ENCODE measurements at places on chromosomes 7 and 10.

- DNase-seq, result no peak
Measured at GRCh38 chr7:79828866-79829265, 305.8 kb upstream of the GNAI1 start.

DNA sequence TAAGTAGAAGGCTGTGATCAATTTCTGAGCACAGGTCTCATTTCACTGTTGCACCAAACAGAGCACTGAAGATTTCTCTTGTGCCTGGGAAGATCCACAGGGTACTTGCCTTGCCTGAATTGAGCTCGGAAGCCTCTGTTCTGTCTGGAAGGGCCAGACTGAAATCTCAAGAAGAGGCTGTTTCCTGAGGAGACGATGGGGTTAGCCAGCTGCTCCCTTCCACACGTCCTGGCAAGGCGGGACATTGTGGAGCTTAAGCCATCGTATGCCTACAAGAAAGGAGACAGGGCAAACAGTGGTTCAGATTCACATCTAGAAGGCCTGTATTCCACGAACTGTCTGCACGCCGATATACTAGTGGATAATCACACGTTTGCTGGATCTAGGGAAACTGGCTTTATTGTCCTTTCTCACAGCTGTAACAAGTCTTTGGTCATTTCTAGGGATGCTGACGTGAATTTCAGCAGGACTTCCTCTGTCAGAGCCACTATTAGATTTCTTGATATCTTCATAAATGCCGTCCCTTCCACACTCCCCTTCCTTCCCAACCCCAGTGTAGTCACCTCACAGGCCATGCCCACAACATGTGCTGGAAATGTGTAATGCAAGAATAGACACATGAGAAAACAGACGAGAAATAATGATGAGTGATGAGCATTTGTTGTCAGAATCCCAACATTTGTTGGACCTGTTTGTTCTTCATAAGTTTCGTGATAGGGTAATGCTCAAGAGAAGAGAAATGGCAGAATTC lies 137.2 kb upstream of the RSU1 start:
- DNase-seq, result no peak

GRCh38 chr7:158472596-158472995 lies 115.0 kb downstream of the PTPRN2 start:
- no peak for DNase-seq

DNA sequence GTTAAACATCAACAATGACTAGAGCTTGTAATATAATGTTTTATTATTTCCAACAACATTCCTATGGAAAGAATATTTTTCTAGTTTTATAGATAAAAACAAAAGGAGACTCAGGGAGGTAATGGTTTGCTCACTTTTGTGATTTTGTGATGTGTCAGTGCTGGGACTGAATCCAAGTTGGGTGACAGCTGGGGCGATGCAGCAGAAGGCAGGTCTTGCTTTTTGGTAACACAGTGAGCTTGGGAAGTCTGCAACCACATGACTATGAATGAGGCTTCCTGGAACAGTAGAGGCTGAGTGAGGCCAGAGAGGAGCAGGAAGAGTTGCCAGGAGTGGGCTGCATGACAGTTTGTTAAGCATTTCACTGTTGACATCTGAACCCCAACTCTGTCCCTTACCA lies 4.9 kb upstream of the YKT6 start:
- DNase-seq, result no peak

DNA sequence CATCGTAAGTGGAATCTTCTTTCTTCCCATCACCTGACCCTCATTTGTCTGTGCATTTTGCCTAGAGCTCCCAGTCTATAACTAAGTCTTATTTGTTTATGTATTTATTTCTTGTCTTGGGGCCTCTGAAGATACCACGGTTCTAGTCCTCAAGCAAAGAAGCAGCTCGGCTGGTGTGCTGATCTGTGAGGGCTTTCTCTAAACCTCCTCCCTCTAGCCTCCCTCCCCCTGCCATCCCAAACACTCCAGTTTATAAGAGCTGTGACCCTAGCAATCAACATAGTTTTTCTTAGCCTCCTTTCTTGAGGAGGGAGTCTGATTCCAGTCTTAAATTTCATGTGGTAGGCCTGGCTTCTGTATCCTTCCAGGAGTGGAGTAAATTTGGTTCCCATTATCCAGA lies 15.7 kb upstream of the NDUFA5 start:
- no peak for DNase-seq

DNA sequence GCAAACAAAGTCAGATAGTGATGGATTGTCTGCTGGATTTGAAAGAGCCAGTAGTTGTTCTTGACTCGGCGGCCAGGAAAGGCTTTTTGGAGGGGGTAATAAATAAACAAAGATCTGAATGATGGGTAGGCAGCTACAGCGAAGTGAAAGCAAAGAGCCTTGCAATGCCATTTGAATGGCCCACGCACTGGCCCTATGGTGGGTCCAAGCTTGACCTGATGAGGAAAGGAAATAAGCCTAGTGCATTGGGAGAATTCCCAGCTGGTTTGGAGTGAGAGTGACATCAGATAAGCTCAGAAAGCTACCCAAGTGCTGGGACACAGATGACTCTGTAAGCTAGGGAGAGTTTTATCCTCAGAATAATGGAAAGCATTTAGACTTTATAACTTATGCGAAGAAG lies 365.2 kb downstream of the PLXDC2 start:
- no peak for DNase-seq

DNA sequence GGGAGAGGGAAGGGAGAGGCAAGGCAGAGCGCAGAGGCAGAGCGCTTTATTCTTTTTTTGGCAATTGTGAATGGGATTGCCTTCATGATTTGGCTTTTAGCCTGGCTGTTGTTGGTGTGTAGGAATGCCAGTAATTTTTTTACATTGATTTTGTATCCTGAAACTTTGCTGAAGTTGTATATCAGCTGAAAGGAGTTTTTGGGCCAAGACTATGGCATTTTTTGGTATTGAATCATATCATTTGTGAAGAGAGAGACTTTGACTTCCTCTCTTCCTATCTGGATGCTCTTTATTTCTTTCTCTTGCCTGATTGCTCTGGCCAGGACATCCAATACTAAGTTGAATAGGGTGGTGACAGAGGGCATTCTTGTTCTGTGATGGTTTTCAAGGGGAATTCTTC lies 291.3 kb downstream of the REEP3 start:
- no peak for DNase-seq

GRCh38 chr10:118343115-118343514 lies 991 bp upstream of the FAM204A start:
- no peak for DNase-seq

DNA sequence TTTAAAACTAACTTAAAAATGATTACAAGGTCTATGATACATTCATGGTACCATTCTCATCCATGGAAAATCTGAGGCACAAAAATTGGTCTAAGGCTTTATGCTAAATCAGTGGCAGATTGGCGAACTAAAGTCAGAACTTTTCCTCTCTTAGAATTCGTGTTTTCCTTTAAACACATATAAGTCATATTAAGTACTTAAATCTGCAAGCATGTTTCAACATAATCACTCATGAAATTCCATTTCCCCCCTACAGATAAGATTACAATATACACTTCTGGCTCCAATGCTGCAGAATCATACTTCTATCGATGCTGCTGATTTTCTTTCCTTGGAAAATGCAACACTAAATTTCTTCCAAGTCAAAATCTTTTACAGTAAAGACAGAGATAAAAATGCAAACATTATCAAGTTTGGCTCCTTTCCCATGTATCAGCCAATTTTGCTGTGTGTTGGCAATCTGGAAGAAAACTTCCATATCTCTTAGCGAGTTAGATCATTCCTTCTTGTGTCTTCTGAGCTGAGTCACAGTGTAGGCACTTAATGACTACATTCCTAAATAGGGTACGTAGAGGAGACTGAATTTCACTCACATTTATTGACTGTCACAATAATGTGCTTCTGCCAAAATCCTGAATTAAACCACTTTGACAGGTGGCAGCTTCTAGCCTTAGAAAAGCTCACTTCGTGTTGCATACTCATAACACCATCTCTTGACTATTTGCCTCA lies 76.4 kb upstream of the LRRC17 start:
- DNase-seq, result no peak

DNA sequence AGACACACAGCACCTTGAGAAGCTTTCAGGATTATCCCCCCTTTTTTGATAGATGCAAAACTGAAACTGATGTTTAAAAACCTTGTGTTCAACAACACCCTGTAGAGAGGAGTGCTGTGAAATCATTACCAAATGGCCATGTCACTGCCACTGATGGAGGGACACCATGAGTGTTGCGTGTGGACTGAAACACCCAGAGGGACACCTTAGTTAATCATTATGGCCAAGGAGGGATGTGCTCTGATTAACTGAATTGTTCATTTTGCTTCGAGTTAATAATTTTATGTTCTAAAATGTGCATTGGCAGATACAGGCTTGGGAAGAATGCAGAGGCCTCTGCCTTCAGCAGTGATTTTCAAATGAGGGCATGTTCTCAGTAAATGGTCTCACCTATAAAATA lies 226.0 kb downstream of the KLF6 start:
- DNase-seq, result no peak

DNA sequence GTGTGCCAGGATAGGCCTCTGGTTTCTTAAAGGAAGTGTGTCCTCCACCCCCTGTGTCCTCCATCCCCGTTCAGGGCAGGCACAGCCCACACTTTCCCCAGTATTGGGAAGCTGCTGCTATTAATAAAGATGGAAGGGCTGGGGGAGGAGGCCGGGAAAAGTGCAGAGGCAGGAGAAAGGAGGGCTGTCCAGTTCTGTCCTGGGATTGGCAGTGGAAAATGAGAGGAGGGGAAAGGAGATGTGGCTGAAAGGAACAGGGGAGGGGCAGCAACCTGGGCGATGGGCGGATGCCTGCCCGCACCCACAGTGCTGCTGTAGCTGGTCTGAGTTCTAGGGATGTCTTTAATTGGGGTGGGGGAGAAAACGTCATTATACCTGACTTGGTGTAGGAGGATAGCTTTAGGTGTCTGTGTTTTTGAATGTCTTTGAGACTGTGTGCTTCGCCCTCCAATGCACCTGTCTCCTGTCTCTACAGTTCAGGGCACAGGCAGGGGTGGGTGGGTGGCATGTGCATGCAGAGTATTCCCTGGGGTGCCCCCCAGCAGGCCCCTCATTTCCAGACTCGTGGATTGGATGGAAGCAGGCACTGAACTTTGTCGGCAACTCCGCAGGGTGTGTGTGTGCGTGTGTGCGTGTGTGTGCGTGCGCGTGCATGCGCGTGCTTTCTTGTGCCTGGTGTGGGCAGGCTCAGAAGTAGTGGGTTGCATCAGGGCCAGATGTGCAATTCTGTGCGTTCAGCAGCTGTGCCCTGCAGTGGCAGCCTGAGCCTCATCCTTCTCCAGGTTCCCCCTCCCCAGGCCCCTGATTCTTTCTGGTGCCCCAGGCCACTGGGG lies 2.5 kb downstream of the TRIM8 start:
- DNase-seq, result peak; percentile 71

DNA sequence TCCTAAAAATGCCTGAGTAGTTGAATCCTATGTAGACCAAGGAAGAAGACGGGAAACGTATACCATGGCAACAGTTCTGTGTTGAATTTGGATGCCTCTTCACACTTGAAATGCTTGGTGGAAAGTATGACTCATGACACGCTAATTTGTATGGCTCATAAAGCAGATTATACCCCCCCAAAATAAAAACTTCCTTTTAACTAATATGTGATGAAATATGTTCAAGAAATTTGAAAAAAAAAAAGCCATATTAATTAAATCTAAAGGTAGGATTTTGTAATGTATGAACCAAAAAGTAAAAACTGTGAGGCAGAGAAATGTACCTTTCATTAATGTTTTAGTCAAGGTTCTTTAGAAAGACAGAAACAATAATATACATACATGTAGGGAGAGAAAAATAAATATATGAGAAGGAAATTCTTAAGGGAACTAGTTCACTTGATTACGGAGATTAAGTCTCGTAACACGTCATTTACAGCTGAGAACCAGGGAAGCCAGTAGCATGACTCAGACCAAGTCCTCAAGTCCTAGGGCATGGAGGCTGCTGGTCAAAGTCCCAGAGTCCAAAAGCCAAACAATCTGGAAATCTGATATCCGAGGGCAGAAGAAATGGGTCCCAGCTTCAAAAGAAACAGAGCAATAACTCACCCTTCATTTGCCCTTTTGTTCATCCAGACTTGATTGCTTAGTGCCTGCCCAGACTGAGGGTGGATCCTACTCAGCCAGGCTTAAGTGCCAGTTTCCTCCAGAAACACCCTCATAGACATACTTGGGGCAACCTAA lies 485.1 kb downstream of the SEMA3D start:
- DNase-seq, result no peak

- DNase-seq, result no peak
Measured at GRCh38 chr7:94410413-94411187, 15.9 kb downstream of the COL1A2 start.
